ENCODE measurements at places on chromosomes 16 and 17.

DNA sequence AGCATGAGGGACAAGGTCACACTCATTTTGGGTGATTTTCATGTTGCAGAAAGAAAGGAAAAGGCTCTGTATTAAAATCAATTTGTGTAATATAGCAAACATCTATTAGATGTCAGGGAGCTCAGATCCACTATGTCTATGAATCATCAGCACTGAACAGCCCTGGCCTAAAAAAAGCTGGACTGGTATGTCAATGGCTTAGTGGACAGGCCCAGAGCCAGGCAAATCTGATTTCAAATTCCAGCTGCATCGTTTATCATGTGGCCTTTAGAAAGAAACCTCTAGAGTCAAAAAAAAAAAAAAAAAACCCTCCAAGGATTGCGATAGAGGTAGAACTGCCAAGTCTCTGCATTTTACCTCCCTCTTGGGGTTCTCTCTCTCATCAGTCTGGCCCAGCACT, 5.4 kb downstream of the GAS7 start:
- H3K4me1 ChIP-seq: peaks cover 28% of the 10 kb centered on the region
- DNase-seq: no peak
- H3K27me3 ChIP-seq: peaks cover 73% of the 10 kb centered on the region
- peaks cover 2% of the 10 kb centered on the region for H3K36me3 ChIP-seq
- no peak overlapping the region for H3K4me3 ChIP-seq

DNA sequence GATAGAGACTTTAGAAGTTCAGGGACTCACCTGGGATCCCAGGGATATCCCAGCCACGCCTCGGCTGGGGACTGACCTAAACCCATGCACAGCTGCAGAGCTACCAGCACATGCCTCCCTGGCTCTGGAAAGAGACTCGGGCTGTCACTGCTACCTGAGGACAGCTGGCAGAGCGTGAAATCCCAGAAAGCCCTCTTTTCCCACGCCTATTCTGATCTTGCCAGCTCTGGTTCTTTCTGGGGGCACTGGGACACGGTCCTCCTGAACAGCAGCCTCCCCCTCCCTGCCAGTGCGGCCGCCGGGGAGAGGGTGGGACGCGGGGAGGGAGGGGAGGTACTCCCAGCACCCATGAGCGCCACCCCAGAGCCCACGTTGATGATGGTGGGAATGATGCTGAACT, 10.8 kb downstream of the P2RX5 start:
- peaks cover 5% of the 10 kb centered on the region for H3K27me3 ChIP-seq
- no peaks in the 10 kb centered on the region for H3K4me1 ChIP-seq
- no peak for DNase-seq

- no peak overlapping the region for H3K4me3 ChIP-seq
- no peaks in the 10 kb centered on the region for H3K36me3 ChIP-seq
- no peaks in the 10 kb centered on the region for H3K27me3 ChIP-seq
- DNase-seq: no peak
- no peaks in the 10 kb centered on the region for H3K4me1 ChIP-seq
These were observed 55.3 kb upstream of the SOX9 start for GRCh38 chr17:72065556-72065955.

DNA sequence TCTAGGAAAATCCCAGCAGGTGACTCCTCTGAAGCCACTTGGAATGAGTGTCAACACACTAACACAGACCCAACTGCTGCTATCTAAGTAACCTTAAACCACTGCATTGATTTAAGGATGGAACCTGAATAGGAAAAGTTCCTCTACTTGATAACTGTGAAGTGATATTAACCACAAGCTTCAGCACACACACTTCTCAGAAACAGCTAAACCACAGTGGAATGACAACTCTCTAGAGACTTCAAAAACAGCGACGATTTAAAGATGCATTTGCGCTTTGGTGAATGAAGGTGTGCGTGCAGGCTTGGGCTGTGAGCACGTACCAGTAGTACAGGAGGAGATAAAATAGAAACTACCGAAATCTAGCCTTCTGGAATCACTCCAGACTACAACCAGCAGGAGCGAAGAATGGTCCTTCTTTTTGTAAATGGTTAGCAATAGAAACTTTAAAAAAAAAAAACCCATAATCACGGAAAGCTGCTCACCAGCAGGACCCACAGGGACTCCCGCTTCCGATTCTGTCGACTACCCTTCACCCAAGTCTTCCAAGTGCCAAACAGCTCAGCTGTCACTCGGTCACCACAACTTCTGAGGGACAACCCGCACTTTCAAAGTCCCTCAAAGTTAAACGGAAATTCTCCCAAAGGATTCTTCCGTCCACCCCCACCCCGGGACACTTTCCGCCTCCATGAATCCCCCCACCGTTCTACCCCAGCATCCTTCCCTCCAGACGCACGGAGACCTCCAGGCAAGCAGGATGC, 137.7 kb upstream of the CORO6 start:
- peaks cover 14% of the 10 kb centered on the region for H3K4me1 ChIP-seq
- peak overlapping the region; percentile 65 for H3K27ac ChIP-seq
- no peaks in the 10 kb centered on the region for H3K27me3 ChIP-seq

DNA sequence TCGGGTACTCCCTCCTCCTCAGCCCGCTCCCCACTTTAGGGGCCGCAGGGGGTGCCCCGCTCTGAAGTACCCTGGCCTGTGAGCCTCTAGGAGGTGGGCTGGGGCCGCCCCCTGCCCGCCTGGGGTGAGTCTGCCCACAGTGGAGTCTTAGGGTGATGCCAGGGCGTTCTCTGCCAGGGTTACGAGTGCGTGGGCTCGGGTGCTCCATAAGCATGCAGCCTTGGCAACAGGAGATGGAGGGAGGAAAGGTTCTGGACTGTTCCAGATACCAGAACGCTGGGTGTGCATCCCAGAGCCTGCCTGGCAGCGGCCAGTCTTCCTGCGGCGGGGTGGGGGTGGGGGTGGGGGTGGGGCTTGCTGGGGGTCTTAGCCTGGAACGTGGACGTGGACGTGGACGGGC, 15.9 kb downstream of the CACNA1H start:
- no peaks in the 10 kb centered on the region for H3K36me3 ChIP-seq
- no peak overlapping the region for H3K4me3 ChIP-seq
- no peaks in the 10 kb centered on the region for H3K27me3 ChIP-seq
- no peak for DNase-seq
- H3K4me1 ChIP-seq: no peaks in the 10 kb centered on the region
- H3K27ac ChIP-seq: no peak overlapping the region

DNA sequence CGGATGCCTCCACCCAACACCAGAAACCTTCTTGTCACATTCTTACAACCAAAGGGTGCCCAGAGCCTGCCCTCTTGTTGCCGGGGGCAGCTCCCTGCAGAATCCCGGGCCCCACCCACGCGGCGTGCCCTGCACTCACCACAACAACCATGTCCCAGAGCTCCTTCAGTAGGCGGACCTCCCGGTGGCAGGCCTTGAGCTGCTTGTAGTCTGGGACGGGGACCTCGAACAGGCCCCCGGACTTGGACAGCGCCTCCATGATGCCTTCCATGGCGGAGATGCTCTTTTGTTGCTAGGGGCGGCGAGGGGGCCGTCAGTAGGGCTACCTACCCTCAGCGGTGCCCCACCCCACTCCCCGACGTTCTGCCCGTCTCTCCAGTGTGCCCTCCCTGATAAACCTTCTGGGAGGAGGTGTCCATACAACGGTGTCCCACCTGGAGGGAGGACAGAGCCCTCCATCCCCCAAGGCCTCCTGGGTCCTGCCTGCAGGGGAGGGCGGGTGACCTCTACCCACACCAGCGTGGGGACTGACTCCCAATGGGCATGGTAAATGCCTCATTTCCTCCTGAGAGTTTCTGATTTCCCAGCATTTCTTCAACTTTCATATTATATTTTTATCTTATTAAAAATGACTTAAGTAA, 52.2 kb downstream of the DNAH17 start:
- H3K4me1 ChIP-seq: peaks cover 5% of the 10 kb centered on the region
- no peaks in the 10 kb centered on the region for H3K27me3 ChIP-seq
- H3K36me3 ChIP-seq: no peaks in the 10 kb centered on the region
- H3K27ac ChIP-seq: peak overlapping the region; percentile 19
- H3K4me3 ChIP-seq: no peak overlapping the region
- DNase-seq: no peak
